ENCODE measurements at places on chromosomes 3 and 15.
A peak's percentile ranks its signal among the peaks of the same experiment; 100 is the strongest.

DNA sequence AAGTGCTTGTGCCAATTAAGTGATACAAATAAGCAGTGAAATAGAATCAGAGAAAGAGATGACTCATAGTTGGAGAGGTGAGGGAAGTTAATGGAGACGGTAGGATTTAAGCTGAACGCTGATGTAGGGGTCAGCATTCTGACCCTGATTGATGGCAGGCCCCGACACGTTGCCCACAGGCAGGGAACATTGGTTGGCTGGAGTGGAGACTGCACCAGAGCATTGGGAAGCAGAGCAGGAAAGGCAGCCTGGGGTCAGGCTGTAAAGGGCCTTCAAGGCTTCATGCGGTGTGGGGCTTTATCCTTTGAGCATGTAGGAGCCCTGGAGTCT, 68.6 kb downstream of the DCUN1D1 start:
- DNase-seq = no peak

- DNase-seq = no peak
These were observed 17.8 kb downstream of the MYL3 start for GRCh38 chr3:46845397-46845859.

- DNase-seq = no peak
These were observed 3.1 kb downstream of the CCDC9B start for GRCh38 chr15:40337597-40337996.

DNA sequence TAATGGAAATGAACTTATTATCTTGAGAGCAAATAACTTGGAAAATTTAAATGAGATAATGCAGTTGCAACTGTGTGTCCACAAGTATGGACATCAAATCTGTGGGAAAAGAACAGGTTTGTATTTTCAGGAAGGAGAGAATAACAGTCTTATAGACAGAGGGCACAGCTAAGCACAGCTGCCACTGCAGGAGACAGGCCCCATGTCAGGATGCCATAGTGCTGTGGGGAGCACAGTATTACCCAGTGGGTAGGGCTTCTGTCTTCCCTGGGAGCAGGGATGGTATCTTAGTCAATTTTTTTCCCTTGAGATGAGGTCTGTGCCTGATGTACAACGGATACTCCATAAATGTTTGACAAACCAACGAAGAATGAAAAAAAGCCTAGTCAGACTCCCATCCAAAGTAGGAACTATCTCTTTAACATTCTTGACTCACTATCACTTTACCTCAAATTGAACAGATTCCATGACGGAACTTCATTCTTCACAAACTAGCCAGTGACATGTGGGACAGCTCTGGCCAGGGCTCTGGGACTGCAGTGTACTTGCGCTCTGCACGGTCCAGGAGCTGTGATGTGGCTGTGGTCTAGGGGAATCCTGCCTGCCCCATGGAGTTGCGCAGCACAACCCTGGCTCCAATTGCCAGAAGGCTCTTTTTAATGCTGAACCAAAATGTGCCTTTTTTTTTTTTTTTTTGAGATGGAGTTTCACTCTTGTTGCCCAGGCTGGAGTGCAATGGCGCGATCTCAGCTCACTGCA, 48.3 kb downstream of the PARP14 start:
- DNase-seq = no peak

GRCh38 chr3:98968824-98969223, 67.3 kb upstream of the DCBLD2 start:
- no peak for DNase-seq

DNA sequence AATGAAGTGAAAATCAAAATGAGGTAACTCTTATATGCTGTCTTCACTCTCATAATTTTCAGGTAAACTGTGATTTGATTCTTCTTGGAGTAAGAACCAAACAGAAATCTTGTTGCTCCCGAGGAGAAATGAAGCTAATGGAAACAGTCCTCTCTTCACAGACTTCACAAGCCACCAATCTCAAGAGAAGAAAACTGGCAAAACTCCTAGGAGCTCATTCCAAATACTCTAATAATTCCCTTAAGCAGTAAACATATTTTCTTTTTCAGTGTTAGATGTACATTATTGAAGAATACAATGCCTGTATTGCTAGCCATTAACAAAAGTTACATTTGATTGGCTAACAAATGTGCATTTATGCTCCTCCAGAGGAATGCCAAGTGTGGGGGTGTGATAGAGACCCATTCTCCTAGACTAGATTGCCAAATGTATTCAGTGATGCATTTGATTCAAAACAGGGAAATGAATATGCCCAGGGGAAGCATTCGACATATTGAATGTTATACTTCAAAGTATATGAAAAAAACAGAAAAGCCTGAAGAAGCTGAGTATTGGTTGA, 11.8 kb upstream of the RIOX2 start:
- DNase-seq = no peak

DNA sequence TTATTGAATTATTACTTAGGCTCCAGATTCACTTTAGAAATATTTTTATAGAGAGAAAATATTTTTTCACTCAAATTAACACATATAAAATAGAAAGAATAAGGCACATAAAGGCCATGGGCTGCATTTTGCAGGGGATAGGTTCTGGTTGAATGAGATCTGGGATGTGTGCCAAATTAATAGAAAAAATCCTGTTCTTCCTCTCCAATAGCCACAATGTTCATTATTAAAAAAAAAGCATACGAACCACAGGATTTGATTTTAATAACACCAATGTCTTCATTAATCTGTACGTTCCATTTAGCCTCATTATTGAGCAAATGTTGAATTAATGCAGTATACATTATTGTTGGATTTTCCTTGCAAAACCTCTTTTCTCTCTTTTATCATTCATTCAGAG, 622.8 kb upstream of the AGTR1 start:
- DNase-seq = no peak

DNA sequence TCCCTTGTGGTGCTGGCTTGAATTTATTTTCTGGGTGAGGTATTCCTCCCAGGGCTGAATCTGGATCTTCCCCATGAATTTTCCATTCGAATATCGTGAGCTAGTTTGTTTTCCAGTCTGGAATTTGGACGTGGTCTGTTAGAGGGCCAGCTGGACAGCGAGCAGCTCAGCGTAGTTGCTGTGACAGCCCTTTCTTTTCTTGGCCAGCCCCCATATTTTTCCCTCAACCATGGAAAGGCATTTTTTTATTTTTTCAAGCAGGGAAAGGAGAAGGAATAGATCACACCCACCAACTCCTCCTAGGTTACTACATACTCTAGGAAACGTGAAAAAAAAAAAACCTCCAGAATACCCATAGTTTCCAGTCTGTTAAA, 152.0 kb downstream of the KLHL25 start:
- no peak for DNase-seq

- no peak for DNase-seq
These were observed 569.7 kb upstream of the MDFIC2 start for GRCh38 chr3:70882104-70882503.

DNA sequence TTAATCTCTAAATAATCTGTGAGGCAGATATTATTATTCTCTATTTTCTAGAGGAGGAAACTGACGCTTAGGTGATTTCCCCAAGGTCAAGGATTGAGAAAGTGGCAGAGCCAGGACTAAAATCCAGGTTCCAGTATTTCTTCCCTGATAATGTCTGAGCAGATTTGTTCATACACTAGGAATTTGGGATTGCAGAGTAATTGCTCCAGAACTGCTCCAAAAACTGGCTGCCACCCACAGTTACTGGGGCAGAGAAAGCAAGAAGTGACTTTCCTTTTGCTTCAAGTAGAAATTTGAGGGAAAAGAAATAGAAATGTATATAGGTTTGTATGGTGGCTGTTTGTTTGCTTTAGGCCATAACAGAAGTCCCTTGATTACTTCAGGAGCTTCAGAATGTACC, 60.6 kb downstream of the SLC12A8 start:
- DNase-seq = no peak

- DNase-seq = no peak
These were observed 3.2 kb downstream of the TRANK1 start for GRCh38 chr3:36941658-36942057.

GRCh38 chr3:152040319-152040718, 166.9 kb downstream of the SUCNR1 start:
- DNase-seq = no peak

DNA sequence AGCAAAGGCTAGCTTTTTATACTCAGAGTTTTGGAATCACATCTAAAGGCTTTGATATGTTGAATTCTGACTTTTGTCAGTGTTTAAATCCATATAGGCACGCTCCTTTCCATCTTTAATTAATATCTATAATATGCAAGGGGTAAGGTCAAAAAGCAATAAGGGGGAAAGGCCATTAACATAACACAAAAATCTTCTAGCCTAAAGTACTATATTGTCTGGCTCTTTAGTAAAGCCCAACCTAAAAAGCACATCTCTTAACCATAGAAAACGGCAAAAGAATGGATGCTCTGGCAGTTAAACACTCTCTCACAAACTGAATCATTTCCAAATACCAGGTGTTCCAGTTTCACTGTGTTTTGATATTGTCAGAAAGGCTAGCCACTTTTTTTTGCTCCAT, 76.4 kb downstream of the EFL1 start:
- no peak for DNase-seq

- no peak for DNase-seq
These were observed 15.9 kb upstream of the SLC4A7 start for GRCh38 chr3:27500035-27500434.

DNA sequence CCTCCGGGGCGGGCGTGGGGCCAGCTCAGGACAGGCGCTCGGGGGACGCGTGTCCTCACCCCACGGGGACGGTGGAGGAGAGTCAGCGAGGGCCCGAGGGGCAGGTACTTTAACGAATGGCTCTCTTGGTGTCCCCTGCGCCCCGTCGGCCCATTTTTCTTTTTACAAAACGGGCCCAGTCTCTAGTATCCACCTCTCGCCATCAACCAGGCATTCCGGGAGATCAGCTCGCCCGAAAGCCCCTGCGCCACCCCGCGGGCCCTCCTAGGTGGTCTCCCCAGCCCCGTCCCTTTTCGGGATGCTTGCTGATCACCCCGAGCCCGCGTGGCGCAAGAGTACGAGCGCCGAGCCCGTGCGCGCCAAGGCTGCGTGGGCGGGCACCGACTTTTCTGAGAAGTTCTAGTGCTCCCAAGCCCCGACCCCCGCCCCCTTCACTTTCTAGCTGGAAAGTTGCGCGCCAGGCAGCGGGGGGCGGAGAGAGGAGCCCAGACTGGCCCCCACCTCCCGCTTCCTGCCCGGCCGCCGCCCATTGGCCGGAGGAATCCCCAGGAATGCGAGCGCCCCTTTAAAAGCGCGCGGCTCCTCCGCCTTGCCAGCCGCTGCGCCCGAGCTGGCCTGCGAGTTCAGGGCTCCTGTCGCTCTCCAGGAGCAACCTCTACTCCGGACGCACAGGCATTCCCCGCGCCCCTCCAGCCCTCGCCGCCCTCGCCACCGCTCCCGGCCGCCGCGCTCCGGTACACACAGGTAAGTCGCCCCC, at the start of gene THBS1:
TSS of gene THBS1 (plus strand) at position 595 of the 757 bp plus-strand sequence. CDS start 779 bp downstream, outside the sequence.
- peak; percentile 40 for DNase-seq

DNA sequence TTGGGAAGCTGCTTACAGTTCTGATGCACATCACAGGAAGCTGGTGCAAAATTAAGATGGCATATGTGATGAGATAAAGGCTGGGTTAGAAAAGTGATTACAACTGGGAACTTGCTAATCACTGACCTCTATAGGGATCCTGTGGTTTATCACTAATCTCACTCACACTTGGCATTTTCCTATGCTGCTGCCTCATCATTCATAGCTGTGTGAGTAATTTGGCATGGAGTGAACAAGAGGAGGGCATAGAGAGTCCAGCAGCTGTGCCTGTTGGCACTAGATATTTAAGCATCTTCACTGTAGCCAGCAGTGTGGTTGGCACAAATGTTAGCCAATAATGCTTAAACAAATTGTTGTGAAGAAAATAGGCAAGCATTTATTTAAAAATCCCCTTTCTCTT, 217.7 kb upstream of the CGNL1 start:
- DNase-seq = no peak

DNA sequence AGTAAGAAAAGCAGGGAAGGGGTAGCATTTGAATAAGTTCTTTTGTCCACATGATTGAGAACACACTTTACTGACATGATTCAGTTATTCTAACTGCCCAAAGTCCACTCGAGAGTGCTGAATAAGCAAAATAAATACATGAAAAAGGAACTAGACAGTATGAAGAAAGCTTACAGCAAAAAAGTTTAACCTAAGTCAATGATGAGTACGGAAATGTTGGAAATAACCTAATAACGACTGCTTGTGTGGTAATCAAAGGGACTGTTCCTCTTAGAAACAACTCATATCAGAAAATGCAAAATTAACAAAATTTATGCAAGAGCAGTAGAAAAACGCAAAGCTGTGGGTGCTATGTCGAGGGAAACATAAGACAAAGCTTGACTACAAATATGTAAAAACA, 36.6 kb downstream of the DMXL2 start:
- no peak for DNase-seq

DNA sequence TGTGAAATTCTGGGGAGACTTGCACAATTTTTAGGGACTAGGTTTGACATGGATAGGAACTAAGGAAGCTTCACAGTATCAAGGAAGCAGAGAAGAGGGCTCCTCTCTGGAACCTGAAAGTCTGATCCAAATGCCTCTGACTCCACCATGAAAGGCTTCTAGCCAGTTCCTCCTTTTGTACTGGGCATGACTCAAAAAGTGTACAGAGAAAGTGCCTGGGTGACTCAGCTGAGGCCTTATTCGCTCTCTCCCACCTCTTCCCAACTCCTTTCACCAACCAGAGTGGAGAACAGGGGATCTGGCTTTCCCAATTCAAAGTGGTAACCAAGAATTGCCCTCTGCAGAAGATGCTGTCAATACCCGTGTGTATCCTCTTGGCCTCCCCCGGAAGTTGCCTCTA, 342.9 kb upstream of the PROK2 start:
- DNase-seq = no peak

DNA sequence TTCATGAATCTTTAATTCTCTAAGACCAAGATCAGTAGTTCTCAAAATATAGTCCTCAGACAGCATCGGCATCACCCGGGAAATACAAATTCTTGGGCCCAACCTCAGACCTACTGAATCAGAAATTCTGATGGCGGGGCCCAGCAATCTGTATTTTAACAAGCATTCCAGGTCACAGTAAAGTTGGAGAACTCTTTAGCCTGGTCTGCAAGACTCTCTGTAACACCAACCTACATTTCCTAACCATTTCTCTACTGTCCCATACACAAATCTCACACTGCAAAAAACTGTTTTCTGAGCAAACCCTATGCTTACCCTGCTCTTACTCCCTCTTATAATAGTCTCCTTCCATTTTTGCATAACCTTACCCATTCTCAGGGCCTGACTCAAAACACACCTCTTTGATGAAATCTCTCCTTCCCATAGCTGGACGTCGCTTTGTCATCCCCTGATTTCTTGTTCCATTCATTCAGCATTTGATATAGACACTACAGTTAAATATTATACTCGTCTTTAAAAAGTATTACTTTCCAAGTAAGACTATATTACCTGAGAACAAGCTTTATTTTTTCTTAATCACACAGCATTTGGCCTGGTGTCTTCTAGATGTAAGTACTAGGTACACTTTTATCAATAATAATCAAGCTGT, 83.3 kb upstream of the MYO5C start:
- no peak for DNase-seq

GRCh38 chr3:111667170-111667569, 72.0 kb upstream of the ZBED2 start:
- DNase-seq = no peak

GRCh38 chr15:63231206-63231605, 41.8 kb downstream of the RAB8B start:
- no peak for DNase-seq

GRCh38 chr15:83372434-83372891, 74.7 kb upstream of the SH3GL3 start:
- no peak for DNase-seq

GRCh38 chr3:138429665-138430064, 4.8 kb upstream of the ESYT3 start:
- DNase-seq = no peak

GRCh38 chr3:105905328-105905727, 36.5 kb upstream of the CBLB start:
- DNase-seq = no peak
